ENCODE measurements at places on chromosomes 6 and 20. TPM values are rescaled to one million over a fixed set of nuclear protein-coding genes. Genes with fewer than 3 reads are reported as not detected.
A peak's percentile ranks its signal among the peaks of the same experiment; 100 is the strongest.

- no peak for DNase-seq
Observed at GRCh38 chr20:18978311-18978710, 164.7 kb downstream of the SCP2D1 start.

DNA sequence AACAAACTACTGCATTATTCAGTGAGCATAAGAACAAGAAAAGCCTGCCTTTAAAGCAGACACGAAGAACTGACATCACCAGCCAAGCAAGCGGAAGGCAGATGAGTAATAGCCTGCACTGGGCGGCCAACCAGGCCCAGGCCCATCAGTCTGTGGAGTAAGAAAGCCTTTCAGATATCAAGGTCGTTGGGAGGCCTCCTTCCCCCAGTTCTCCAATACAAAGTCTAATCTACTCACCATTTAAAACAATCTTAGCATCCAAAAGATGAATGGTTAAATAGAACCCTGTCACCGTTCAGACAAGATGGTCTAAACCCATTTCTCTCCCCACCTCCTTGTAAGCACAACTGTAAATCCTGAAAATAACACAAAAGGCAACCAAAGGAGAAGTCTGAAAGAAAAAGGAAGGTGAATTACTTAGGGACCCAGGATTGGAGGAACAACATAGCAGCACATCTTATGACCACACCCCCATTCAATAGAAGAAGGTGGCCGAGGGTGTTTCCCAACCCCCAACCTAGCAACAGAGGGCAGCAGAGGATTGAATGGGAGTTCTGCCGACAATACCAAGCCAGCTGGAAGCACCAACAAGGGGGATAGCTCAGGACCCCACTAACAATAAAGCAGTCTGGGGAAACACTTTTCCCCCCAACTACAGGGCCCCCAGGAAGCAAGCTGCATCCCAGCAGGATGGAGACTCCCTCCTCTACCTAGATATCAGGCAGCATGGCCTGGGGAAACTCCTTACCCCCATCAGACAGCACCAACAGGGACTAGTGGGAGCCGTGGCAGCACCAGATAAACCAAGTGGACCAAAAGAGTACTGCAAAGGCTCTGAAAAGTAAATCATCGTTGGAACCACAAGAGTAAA is 67.9 kb downstream of the ZHX3 start:
- peak; percentile 36 for DNase-seq

- DNase-seq = no peak
Observed at GRCh38 chr6:98716341-98716740, 118.0 kb upstream of the POU3F2 start.

DNA sequence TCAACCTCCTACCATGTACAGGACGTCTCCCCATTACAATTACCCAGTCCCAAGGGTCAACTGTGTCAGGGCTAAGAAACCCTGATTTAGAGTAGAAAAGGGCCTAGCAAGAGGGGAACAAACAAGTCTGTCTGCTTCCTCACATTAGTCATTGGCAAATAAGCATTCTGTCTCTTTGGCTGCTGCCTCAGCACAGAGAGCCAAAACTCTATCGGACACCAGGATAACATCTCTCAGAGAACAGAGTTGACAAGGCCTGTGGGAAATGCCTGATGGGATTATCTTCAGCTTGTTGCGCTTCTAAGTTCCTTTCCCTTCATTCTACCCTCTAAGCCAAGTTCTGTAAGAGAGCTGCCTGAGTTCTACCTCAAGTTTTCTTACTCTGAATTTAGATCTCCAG is 19.0 kb upstream of the VSX1 start:
- no peak for DNase-seq

- DNase-seq = no peak
Observed at GRCh38 chr6:30987304-30987703, 3.8 kb downstream of the MUC21 start.

GRCh38 chr20:12207875-12208274 is 290.2 kb downstream of the BTBD3 start:
- DNase-seq = no peak

The NR2E1 gene
- polyA plus RNA-seq = not detected

DNA sequence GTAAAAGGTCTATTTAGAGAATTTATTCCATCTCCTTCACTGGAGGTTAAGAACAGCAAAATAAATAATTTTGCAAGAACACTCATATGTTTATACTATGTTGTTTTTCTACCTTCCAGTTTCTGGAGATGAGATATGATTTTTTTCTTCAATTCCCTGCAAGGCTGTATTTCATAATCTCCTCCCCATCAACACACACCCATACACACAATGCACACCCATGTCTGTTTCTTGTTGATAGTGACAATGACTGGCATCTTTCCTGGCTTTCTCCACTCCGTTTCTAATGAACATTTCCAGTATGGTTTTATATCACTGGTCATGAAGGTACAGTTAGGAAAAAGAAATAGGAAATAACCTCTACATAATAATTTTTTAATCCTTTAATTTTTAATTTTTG is 202.1 kb downstream of the ARHGAP18 start:
- DNase-seq = no peak

- DNase-seq = no peak
Observed at GRCh38 chr6:136728976-136729515, 63.2 kb downstream of the MAP3K5 start.

DNA sequence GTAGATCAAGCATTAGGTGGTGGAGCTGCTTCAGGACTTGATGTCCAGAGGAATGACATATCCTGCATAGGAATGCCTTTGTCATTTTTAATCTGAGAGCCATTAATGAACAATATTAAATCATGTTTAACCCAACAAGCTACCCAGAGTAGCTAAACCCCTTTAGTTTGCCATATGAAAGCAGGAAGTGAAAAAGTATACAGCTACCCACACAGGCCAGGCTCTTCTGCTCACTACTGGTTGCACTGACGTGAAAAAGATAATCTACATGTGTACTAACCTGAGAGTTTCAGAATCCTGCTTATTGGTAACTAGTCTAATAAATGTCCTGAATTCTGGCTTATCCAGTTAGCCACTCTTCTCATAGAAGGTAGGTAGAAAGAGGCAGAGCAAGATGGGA is 19.9 kb downstream of the GLYATL3 start:
- DNase-seq = no peak

DNA sequence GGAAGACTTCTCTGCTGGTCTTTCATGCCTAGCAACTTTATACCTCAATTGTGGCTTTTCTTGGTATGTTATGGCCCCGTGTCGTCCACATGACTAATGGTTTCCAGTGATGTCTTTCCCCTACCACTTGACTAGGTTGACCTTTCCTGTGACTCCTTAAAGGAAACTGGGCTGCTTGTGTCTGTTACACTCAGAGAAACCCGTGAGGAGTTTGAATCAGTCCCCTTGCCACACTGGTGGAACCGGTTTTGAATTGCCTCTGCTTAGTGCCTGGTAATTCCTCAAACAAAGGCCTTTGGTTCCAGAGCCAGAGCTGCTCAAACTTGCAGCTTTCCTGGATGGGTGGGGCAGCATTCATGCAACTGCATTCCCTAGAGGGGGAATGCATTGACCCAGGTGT is 21.9 kb downstream of the ECT2L start:
- DNase-seq = peak; percentile 97

DNA sequence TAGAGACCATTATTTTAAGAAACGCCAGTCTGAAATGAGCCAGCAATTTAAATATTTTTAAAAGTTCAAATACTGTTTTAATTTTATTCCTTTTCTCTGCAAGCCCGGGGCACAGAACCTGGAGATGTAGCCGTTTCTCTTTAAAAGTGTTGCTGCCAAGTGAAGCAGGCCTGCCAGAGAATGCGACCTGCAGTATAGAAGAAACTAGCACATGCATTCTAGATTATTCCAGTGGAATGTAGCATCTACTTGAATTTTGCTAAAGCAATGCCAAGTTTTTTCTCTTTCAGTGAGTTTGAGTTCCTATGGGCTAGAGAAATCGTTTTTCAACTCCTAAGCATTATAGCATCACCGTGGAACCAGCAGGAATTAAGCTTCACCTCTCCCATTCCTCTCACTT is 101.3 kb downstream of the QRSL1 start:
- DNase-seq = no peak

DNA sequence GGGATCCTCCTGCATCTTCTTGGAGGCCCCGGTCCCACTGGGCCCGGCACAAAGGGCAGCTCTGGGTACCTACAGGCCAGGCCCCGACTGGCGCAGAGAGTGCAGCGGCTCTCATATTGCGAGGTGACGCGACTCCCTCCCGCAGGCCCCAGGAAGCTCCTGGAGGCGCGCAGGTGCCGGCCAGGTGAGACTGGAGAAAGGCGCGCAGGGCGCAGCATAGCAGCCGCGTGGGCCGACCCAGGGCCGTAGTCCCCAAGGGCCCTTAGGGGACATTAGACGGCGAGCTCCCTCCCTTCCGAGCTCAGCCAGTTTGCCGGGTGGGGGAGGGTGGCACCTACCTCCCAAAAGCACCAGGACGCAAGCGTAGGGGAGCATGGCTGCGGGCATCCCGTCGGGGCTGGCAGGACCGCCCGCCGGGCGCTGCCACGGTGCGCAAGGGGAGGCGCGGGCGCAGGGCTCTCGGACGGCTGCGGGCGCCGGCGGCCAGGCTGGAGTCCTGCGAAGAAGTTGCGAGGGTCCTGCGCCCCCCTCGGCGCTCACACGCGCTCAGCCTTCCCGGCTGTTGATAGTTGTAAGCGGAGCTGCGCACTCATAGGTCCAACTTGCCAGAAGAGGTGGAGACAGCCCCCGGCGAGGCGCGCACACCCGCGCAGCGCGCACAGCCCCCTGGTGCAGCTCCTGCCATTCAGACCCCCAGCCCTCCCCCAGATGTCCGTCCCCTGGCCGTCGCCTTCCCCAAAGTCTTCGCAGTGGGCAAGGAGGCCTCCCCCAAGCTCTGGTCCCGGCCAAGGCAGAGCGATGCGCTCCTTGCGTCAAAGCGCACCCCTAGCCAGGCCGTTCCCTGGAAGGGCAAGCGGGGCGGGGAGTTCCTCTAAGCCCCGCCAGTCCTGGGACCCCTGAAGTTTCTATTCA is 622 bp downstream of the APCDD1L start:
- no peak for DNase-seq

DNA sequence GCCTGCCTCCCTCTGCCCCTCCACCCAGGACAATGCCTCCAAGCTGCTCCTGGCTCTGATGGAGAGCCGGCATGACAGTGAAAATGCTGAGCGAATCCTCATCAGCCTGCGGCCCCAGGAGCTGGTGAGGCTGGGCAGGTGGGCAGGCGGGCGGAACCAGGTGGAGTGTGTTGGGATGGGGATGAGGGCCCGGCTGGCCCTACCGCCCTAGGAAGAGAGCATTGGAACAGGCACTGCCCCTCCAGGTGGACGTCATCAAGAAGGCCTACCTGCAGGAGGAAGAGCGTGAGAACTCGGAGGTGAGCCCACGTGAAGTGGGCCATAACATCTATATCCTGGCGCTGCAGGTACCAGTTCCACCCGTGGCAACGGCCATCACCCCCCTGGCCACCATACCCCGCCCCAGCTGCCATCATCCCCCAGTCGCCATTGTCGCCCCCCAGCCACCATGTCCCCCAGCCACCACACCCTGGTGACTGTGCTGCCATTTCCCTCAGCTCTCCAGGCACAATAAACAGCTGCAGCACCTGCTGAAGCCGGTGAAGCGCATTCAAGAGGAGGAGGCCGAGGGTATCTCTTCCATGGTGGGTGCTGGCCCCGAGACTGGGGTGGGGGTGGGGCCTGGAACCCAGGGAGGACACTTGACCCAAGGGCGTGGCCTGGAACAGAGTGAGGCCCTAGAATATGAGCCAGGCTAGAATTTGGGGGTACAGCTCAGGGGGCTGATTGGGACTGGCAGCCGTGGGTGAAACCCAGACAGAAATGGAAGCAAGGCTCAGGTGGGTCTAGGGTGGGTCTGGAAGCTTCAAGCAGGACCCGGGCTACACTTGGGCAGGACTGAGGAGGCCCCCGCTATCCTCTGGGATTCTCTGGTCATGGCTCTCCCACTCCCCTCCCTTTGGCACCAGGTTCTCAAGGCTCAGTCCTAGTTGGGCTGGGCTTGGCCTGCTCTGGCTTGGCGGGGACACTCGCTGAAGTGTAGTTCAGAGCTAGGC is 24.2 kb downstream of the UQCC2 start:
- no peak for DNase-seq

The EFHC1 gene
- polyA plus RNA-seq = 23.2 TPM

- DNase-seq = no peak
Observed at GRCh38 chr6:144413418-144413817, 128.3 kb downstream of the UTRN start.

The TGM3 gene
- 0.25 TPM for polyA plus RNA-seq

DNA sequence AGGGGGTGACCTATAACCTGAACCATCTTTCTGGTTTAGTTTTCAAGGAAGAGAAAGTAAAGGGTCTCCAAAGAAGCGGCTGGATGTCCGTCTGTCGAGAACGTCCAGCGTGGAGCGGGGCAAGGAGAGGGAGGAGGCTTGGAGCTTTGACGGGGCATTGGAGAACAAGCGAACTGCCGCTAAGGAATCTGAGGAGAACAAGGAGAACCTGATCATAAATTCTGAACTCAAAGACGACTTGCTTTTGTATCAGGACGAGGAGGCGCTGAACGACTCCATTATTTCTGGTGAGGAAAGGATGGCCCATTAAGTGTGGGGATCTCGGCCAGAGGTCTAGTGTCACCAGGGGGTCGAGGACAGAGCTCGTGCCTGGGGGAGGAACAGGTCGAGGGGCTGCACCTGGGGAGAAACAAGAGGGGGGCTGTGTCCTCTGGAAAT is 159.2 kb downstream of the SYCP2 start:
- DNase-seq = no peak

- DNase-seq = no peak
Observed at GRCh38 chr6:37741757-37742400, 44.2 kb upstream of the MDGA1 start.

- no peak for DNase-seq
Observed at GRCh38 chr20:52972190-52972937, at the start of gene TSHZ2. TSHZ2 (plus strand) TSS chr20:52972358; CDS start chr20:52973294, 936 bp downstream.

DNA sequence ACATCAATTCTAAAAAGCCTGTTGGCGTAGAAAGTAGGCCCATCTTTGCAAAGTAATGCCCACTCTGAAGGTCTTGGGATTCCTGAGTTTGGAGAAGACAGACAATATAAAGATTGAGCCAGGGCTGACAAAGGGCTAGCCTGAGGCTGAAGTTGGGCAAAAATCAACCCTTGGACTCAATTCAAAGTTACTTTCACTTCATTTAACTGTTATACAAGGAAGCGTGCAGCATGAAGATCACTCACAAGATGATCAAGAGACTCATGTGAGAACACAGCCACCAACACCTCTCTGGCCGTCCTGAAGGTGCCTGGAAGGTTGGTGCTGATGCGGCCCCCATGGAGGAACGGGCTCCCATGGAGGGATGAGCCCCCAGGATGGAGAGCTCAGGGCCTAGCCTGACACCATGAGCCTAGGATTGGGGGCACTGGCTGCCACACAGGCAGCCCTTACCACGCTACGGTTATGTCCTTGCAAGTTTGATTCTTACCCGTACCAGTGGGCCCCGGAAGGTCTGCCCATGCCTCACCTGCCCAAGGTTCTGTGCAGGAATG is 26.6 kb downstream of the FOXC1 start:
- no peak for DNase-seq

- DNase-seq = peak; percentile 37
Observed at GRCh38 chr20:53736757-53737395, 143.2 kb upstream of the ZNF217 start.

- no peak for DNase-seq
Observed at GRCh38 chr6:49607391-49607982, 29.2 kb downstream of the RHAG start.

- DNase-seq = no peak
Observed at GRCh38 chr6:108711826-108712225, 136.4 kb upstream of the ARMC2 start.
